ENCODE measurements at places on chromosomes 2 and 18. TPM values are rescaled to one million over a fixed set of nuclear protein-coding genes. Genes with fewer than 3 reads are reported as not detected.

The DCDC2C gene
- total RNA-seq = 0.62 TPM

The GPR17 gene
- 6.1 TPM for total RNA-seq

The NPHP1 gene
- 4.4 TPM for total RNA-seq

The UGT1A10 gene
- total RNA-seq = not detected

The UGT1A8 gene
- not detected for total RNA-seq

The HOXD13 gene
- total RNA-seq = not detected

The SERPINB11 gene
- not detected for total RNA-seq

The LYPD6B gene
- total RNA-seq = 12.5 TPM

The CIDEA gene
- 3.3 TPM for total RNA-seq

The HOXD8 gene
- total RNA-seq = not detected

The COL3A1 gene
- total RNA-seq = 129 TPM

The MYO7B gene
- total RNA-seq = not detected

The NOSTRIN gene
- 3.9 TPM for total RNA-seq

The IL1RL1 gene
- total RNA-seq = not detected

The CFAP210 gene
- total RNA-seq = 1.9 TPM

The MC4R gene
- 1.4 TPM for total RNA-seq

Data from occipital lobe (tissue), 3 donors.